ENCODE measurements at places on chromosomes 5 and 9. TPM values are rescaled to one million over a fixed set of nuclear protein-coding genes. Genes with fewer than 3 reads are reported as not detected.
A peak's percentile ranks its signal among the peaks of the same experiment; 100 is the strongest.

PRKACG gene
- 0.13 TPM for polyA plus RNA-seq

FLT4 gene
- polyA plus RNA-seq, result 3.9 TPM

TLR4 gene
- polyA plus RNA-seq, result 0.56 TPM

SPAG8 gene
- 4.2 TPM for polyA plus RNA-seq

OR1N1 gene
- not detected for polyA plus RNA-seq

SLC6A3 gene
- not detected for polyA plus RNA-seq

RGS3 gene
- polyA plus RNA-seq, result 94.7 TPM

TUSC1 gene
- polyA plus RNA-seq, result 30.5 TPM

SPATA31C2 gene
- not detected for polyA plus RNA-seq

SARDH gene
- 8.5 TPM for polyA plus RNA-seq

GABRA1 gene
- not detected for polyA plus RNA-seq

- DNase-seq, result no peak
Observed at GRCh38 chr9:76004526-76004925, 114.1 kb downstream of the PCSK5 start.

DNA sequence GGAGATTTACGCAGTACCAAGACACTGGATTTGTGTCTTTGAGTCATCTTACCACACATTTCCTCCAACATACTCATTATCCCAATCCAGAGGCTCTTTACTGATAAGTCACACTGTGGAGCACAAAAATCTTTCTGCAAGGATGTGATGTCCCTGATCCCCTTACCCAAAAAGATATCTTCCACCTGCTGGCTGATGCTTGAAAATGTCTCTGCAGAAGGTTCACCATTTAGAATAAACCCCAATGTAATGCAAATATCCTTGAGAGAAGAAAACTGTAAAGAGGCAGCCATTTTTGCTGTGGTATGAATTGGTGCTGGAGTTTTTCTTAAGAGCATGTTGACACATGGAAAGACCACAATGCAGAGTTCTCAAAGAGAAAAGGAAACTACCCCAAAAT, 65.7 kb upstream of the RORB start:
- no peak for DNase-seq

DNA sequence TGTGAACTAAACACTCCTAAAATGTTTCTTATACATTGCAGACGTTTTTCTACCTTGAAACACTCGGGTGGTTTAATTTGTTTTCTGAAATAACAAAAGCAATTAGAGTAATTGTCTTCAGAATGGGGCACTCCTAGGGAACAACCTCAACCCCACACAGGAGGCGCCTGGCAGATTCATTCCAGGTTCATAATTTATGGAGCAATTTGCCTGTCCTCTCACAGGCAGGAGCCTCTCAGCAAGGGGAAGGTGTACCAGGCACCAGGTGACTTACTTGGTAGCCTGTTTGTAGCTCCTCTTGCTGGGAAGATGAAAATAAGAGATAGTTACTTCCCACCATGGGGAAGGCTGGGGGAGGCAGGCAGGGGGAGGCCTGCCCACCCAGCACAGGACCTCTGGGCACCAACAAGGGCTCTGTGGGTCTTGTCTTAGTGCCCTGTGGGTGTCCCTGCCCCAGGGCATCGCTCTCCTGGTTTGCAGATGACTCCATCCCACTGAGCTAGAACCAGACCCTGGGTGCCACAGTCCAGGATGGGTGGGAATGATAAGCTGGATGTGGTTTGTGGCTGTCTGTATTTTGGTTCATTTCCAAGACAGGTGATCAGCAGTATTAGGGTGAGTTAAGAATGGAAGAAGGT, 144.4 kb downstream of the FSTL4 start:
- DNase-seq, result no peak

GRCh38 chr9:68843239-68843638, 138.2 kb downstream of the PIP5K1B start:
- no peak for DNase-seq

GRCh38 chr5:137672881-137673280, 63.0 kb downstream of the KLHL3 start:
- no peak for DNase-seq

DNA sequence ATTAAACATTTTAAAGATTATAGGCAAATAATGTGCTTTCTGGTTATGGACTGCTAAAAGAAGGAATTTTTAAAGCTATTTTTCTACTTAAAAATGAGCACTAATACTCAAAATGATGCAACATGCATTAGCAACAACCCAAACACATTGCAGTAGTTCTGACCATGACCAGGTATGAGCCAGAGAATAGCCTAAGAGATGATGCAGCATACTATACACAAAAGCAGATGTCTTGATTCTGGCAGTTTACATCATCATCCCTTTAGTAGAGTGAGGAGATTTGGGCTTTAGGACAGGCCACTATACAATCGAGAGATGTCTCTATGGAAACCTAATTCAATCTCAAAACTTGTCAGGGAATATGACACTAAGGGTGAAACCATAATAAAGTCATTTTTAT, 307.1 kb downstream of the PRR16 start:
- DNase-seq, result no peak

DNA sequence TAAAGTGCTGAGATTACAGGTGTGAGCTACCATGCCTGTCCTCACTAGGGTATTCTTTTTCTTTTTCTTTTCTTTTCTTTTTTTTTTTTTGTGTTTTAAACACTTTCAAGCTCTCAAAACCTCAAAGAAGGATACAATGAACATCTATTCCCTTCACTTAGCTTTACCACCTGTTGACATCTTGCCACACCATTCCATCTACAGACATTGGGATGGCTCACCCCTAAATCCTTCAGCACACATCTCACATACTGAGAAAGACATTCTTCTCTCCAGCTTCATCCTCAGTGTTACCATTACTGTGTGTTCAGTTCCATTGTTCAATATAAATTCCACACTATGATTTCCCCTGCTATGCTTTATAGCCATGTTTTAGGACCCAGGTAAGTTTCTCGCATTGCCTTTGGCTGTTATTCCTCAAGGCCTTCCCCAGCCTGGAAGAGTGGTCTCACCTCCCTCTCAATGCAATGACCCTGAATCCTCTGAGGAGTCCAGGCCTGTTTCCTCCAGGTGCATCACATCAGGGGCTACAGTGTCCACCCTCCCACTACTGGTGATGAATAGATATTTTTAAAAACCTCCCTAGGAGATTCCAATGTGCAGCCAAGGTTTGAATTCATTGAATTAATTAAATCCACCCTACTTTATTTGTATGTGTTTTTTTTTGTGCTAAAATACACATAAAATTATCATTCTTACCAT, 16.7 kb downstream of the IQGAP2 start:
- DNase-seq, result no peak

- peak; percentile 90 for DNase-seq
Observed at GRCh38 chr5:172868924-172869591, 35.0 kb downstream of the ERGIC1 start.

DNA sequence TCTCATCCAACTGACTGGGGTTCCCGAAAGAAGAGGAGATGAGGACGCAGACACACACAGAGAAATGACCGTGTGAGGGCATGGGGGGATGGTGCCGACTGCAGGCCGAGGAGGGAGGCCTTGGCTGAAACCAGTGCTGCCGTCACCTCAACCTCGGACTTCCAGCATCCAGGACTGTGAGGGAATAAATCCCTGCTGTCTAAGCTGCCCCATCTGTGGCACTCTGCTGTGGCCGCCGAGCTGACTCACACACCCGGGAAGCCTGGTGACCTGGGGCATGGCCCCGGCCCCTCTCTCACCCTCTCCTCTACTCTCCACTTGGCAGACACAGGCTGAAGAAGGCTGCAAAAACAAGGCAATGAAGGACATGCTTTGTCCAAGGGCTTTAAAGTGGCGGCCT, 4.4 kb upstream of the COL5A1 start:
- no peak for DNase-seq

- no peak for DNase-seq
Observed at GRCh38 chr9:86660146-86660943, 287.0 kb downstream of the GAS1 start.

DNA sequence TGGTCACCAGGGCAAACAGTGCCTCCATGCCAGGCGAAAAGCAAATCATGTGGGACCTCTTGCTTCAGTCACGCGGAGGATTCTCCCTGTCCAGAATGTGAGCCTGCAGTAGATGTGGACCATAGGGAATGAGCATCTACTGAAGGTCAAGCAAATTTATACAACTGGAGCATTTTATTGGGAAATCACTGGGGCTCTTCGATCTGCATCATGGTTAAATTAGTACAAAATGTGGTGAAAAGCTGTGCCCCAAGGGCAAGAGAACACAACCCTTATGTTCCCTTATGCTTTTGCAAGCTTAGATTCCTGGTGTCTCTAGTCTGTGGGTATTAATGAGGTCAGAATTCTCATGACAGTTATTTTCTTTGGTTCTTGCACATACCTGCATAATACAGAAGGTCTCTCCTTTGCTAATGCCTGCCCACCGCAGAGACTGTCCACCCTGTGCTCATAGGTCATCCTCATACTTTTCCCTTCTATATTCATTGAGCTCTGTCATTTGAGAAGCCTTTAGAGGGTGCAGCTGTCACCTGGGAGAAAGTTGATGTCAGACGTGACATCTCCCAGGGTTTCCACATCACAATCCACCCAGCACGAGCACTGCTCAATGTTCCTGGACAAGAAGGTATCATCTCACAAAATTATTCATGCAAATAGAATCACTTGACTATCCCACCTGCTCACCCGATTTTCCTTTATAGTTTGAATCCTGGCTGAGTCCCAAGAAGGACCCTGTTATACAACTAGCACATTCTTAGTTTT, 111.7 kb downstream of the NXNL2 start:
- DNase-seq, result no peak

DNA sequence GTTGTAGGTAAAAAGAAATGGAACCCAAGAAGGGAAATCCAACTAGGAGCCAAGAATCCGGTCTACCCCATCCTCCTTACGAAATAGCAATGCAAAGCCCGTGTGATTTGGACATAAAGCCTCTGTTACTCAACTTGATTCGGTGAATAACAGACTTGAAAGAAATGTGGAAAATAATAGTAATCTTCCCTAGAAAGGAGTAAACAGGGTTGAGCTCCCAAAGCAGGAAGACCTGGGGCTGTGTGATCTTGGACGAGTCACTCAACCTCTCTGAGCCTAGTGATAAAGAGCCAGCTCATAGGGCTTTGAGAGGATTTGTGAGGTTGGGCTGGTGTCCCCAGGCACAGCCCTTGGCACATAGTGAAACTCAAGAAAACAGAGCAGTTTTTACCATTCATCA, 42.7 kb upstream of the IL17B start:
- DNase-seq, result no peak

DNA sequence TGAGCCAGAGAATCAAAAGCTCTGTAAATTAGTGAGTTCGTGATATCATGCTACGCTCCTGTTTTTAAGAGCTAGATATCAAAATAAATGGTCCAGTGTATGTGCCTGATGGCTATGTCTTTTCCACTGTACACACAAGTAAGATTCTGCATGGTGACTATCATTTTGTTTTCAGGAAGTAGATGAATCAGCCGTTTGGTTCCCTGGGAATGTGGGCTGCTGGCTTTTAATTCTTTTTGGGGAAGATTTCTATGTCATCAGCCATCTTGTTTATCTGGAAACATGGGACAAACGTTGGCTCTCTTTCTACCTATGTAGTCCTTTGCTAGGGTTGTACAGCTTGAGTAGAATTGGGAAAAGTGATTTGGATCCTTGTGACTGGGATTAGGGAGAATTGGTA, 126.7 kb downstream of the GRIA1 start:
- DNase-seq, result peak; percentile 44

DNA sequence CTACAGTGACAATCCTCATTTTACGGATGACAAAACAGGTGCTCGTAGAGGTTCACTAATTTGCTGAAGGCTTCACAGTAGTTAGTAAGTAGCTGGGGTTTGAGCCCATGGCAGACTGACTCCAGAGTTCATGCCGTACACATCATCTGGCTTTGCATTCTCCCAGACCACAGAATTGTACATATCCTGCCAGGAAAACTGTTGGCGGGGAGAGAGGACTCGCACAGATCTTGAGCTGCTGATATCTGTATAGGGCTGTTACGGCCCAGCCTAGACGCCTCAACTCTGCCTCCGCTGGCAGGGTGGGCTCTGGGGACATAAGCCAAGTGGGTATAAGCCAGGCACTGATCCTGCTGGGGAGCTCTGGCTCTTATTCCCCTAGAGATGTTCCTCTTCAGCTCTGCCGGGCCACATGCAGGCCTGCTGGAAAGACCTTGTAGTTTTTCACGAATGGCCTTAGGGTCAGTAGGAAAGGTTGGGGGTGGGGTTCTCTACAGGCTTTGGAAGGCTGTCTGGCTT, 16.3 kb downstream of the LARP1 start:
- peak; percentile 92 for DNase-seq

GRCh38 chr9:30609713-30610112, 1774.7 kb upstream of the ACO1 start:
- DNase-seq, result no peak

- DNase-seq, result no peak
Observed at GRCh38 chr5:30539004-30539634, 654.4 kb upstream of the CDH6 start.

DNA sequence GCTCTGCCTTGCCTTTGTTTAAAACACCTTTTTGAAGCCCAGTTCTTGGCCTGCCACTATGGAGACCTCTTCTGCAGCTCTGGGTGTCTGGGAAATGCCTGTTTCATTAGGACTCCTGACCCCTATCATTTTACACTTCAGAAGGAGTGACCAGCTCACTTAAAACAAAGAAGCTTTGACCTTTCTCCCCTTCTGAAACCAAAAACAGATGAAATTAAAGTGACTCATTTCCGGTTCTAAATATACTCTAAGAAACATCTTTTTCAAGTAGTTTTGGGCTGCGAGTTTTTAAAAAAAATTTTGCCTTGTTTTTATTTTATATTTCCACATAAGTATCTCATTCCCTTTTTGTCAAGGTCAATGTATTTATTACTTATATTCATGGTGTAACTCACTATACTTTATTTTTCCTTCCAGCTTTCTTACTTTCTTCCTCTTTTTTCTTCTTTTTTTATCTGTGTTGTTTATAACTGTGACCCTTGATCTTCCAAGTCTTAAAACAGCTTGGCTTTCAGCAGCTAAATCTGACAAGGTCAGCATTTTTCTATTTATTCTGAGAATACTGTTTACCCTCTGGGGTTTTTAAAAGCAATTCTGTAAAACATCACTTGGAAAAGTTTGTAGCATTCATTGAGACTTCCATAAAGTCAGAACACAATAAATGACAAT, 672.9 kb downstream of the NR2F1-AS1 start:
- DNase-seq, result peak; percentile 13

- DNase-seq, result no peak
Observed at GRCh38 chr5:131256507-131256823, 7.4 kb upstream of the CDC42SE2 start.

Data from cardiac muscle cell (in vitro differentiated cells and primary cell).